Dermis lymphatic vessel endothelial cell (primary cell): ENCODE measurements at places on chromosomes 6 and 20. TPM values are rescaled to one million over a fixed set of nuclear protein-coding genes. Genes with fewer than 3 reads are reported as not detected.

The PCSK2 gene
- not detected in 2 replicates for total RNA-seq

The BTN1A1 gene
- total RNA-seq, result not detected in 2 replicates

The KIAA1755 gene
- total RNA-seq, result 0.09 and 0.22 TPM in 2 replicates

The POU3F2 gene
- total RNA-seq, result not detected in 2 replicates

The EDN3 gene
- not detected in 2 replicates for total RNA-seq

The SMLR1 gene
- not detected in 2 replicates for total RNA-seq

The CYP21A2 gene
- total RNA-seq, result under 0.01 TPM in 2 replicates

The MYB gene
- total RNA-seq, result under 0.01 TPM in 1 of 2 replicates, not detected in the other

The BANF2 gene
- not detected in 2 replicates for total RNA-seq

The BPIFB4 gene
- not detected in 2 replicates for total RNA-seq

The VIP gene
- 0.33 and 1.4 TPM in 2 replicates for total RNA-seq

The RNF39 gene
- under 0.01 TPM in 1 of 2 replicates, not detected in the other for total RNA-seq

The EFCAB8 gene
- total RNA-seq, result under 0.01 and 0.09 TPM in 2 replicates

The ABCF1 gene
- 34.6 and 40.5 TPM in 2 replicates for total RNA-seq

The FOXS1 gene
- 0.22 and 0.43 TPM in 2 replicates for total RNA-seq

The BPI gene
- total RNA-seq, result not detected in 2 replicates

The SLC22A2 gene
- total RNA-seq, result not detected in 2 replicates

The PHACTR1 gene
- total RNA-seq, result 0.54 and 0.77 TPM in 2 replicates

The DCDC2 gene
- not detected in 2 replicates for total RNA-seq

The SLC52A3 gene
- total RNA-seq, result not detected in 2 replicates

The PKIB gene
- 0.17 TPM in 1 of 2 replicates, not detected in the other for total RNA-seq

The PRR18 gene
- not detected in 2 replicates for total RNA-seq

The OR2H1 gene
- total RNA-seq, result not detected in 2 replicates

The TINAG gene
- not detected in 2 replicates for total RNA-seq

The LY6G6D gene
- not detected in 2 replicates for total RNA-seq

The BMP2 gene
- total RNA-seq, result 18.4 and 27.0 TPM in 2 replicates

The FNDC11 gene
- total RNA-seq, result 1.2 and 2.1 TPM in 2 replicates

The AKAP12 gene
- total RNA-seq, result 331 and 532 TPM in 2 replicates

The DYNLT2 gene
- 0.86 and 1.2 TPM in 2 replicates for total RNA-seq

The SLC22A16 gene
- under 0.01 TPM in 1 of 2 replicates, not detected in the other for total RNA-seq

The ITPR3 gene
- 7.4 and 18.3 TPM in 2 replicates for total RNA-seq

The GABRR1 gene
- not detected in 2 replicates for total RNA-seq

The FAM120B gene
- total RNA-seq, result 10.6 and 13.2 TPM in 2 replicates

The SRSF12 gene
- total RNA-seq, result 0.17 TPM in 1 of 2 replicates, not detected in the other

The GSTA3 gene
- total RNA-seq, result not detected in 2 replicates

The HLA-DPA1 gene
- total RNA-seq, result 4.6 and 6.9 TPM in 2 replicates

The FAM83C gene
- total RNA-seq, result under 0.01 TPM in 1 of 2 replicates, not detected in the other
